ENCODE measurements at places on chromosomes 2 and 18.

DNA sequence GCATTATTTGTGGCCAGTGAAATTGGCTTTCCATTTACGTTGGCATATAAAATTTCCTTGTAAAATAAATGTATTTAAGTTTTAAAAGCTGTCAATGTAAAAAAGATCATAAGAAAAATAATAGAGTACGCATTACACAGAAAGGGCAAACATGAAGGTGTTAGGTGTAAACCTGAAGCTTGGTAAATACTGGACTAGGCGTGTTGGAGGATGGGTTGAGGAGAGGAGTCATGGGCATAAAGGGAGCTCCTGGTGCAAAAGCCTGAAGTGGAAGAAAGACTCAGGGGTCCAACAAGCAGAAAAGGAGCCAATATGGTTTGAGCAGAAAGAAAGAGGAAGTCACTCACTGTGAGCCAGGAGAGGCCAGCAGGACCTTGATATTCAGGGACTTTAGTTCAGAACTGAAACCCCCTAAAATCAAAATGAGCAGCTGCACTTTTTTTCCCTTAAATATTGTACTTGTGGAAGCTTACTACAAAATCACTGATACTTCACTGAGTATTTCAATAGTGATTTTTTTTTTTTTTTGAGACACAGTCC lies 24.4 kb downstream of the SP5 start:
- DNase-seq = no peak

GRCh38 chr18:48408727-48409590 lies at the start of gene ZBTB7C:
Gene ZBTB7C, minus strand, starts transcription at chr18:48409383.
- DNase-seq = peak; percentile 70

DNA sequence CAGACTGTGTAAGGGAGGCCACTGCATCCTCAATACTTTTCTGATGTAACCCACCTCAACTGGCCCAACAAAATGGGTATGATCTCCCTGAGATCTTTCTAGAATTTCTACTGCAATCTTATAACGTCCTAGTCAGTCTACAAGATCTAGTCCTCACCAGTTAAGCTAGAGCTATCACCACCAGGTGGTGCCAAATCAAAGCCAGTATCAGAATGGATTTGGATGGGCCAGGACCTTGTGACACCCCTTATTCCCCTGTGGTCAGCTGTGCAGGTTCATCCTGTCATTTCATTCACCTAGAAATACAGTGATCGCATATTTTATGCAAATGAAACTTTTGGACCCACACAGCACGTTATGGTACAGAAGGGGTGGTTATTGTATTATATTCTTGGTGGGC lies 90.3 kb downstream of the OLA1 start:
- DNase-seq = peak; percentile 64

DNA sequence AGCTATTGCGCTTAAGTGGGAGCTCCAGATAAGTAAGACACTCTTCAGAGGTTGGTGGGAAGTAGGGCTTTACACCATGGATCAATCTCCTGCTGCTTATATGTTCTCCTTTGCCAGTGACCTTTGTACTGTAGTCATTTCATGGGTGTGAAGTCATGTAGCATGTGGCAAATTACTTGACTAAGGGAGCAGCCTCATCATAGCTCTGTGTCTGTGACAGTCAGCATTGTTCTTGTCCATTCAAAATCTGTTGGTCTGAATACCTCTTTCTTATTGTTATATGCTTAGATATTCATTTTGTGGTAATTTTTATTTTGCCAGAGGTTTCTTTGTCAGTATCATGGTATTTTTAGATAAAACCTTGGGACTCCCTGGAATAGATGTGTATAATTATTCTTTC lies 18.2 kb downstream of the SLC4A1AP start:
- no peak for DNase-seq

DNA sequence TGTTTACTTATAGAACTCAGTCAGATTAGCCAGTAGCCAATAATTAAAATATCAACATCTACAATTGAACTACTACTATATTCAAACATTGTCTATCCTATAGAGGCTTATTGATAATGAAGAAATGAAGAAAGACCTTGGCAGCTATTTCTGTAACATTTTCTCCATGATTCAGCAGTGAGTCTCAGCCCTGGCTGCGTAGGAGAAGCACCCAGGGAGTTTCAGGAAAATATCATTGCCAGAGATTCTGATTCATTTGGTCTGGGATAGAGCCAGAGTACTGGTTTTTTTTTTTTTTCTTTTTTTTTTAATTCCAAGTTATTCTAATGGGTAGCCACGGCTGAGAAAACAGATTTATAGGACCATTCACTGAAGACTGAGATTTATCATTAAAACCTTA lies 404.8 kb downstream of the TXNL1 start:
- no peak for DNase-seq

- no peak for DNase-seq
These were observed 29.5 kb downstream of the RMC1 start for GRCh38 chr18:23532848-23533247.

DNA sequence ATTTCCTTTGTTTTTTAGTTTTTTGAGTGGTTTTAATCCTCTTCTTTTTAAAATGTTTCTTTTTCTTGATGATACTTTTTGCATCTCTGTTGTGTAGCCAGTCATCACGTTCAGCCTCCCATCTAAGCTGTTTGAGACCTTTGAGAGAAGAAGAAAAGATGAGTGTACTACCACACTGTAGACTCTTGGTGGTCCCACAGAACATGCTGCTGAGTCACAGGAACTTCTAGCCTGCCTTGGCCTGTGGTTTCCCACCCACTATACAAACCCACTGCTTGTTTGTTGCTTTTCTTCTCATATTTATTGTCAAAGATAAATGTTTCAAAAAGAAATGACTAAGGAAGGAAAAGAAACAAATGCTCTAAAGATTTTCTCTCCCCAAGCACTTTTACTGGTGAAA lies 5.5 kb downstream of the CEBPZOS start:
- DNase-seq = no peak

GRCh38 chr2:67479261-67479660 lies 82.1 kb downstream of the ETAA1 start:
- DNase-seq = no peak

DNA sequence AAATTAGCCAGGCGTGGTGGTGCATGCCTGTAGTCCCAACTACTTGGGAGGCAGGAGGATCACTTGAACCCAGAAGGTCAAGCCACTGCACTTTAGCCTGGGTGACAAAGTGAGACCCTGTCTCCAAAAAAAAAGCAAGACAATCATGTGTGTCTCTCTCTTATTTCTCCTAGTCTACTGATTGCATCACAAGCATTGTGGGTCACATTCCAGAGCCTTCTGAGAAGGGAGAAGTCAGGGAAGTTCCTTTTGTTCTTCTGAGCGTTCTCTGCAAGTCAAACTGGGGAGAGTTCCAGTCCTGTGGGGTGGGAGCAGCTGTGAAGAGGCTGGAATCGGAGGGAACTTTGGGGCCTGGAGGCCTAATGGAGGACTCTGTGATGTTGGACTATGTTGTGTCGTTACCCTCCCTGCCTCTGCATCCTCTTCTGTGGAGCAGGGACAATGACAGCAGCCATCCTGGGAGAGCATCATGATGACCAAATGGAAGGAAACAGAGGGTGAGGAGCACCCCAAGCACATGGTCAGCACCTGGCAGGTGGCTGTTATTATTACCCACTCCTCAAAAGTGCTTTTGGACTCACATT lies 115.4 kb downstream of the MRO start:
- DNase-seq = no peak

DNA sequence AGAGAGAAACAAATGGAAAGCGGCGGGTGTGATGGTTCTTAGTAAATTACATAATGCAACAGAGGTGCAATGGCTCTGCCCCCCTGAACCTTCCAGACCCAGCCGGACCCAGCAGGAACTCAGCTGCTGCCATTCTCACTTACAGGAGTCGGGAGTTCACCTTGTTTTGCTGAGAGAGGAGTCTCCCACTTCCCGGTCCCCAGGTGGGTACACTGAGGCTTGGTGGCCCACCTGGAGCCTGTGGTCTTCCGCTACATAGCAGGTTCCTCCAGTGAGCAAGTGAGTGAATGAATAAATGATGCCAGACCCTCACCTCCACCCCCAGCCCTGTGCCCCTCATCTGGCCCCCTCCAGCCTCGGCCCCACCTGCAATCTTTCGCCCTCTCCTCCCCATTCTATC lies 11.2 kb downstream of the BIN1 start:
- no peak for DNase-seq

GRCh38 chr18:62663731-62664336 lies 51.5 kb upstream of the PHLPP1 start:
- no peak for DNase-seq

GRCh38 chr2:241545106-241545505 lies 13.4 kb upstream of the BOK start:
- DNase-seq = no peak

DNA sequence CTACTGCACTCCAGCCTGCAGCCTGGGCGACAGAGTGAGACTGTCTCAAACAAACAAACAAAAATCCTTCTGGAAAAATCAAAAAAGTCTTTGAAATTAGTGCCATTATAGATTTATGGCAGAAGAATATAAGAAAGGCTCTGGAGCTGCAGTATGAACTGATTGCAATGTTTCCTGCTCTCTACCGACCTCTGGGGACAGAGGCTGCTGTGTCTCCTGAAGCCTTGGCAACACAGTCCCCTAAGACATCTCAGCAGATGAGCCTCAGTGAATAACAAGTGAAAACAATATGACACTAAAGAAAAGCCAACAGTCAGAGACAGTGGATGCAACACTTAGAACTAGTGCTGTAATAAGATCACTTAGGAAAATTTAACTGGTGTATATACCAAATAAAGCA lies 494.9 kb upstream of the LRATD1 start:
- DNase-seq = peak; percentile 40

- no peak for DNase-seq
These were observed 52.4 kb downstream of the STK39 start for GRCh38 chr2:168194784-168195522.

- DNase-seq = no peak
These were observed 65.1 kb upstream of the THOC1 start for GRCh38 chr18:332721-333510.

DNA sequence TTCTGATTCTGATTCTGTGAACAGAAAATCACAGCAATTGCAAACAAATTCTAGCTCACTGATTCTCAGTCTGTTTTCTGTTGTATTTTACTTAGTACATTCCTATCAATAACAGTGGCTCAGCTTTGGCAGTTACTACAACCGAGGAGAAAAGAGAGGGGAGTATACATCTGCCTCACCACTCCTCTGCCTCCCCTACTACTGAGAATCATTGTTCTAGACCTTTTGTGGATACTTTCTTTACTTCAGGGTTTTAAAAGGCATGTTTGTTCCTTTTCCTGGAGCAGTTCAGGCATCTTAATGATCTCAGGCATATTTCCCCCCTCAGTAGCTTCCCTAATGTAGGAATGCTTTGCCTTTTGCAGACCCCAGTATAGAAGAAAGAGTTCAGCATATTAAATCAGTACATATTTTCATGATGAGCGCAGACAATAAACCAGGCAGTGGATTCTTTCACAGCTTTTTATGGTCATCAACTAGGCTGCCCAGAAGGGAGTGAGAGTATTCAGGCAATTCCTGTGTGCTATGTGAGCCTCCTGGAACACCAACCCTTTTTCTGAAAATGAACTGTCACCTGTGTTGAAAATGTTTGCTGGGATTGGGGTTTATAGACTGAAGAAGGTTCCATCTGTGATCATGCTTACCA lies 10.3 kb downstream of the STAMBP start:
- no peak for DNase-seq

DNA sequence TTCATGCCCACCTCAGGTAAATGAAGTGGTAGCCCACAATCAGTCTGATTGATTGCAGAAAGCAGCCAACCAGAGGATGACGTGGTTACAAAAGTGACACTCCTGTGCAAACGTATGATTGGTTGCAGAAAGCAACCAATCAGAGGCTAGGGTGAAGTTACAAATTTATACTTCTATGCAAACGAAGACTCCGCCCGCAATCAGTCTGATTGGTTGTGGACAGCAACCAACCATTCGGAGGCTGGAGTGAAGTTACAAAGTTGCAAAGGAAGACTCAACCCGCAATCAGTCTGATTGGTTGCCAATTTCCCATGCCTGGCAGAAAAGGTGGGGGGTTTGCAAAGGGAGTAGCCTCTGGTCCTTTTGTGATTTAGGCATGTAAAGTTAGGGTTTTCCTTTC lies 4.0 kb upstream of the SLC3A1 start:
- no peak for DNase-seq

DNA sequence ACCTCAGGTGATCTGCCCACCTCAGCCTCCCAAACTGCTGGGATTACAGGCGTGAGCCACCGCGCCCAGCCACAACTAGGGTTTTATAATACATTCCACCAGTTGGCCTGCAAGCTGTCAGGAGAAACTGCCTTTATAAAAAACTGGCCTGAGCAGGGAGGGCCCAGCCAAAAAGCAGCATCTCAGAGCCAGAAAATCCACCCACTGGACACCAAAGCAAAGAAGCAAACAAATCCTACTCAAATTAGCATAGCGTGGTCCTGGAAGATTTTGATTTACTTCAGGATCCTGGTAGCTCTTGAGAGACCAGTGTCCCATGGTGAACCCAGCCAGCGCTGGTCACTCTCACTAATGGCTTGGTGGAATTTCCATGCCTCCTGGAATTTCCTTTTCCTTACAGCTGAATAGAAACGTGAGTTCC lies 60.0 kb upstream of the PXDN start:
- DNase-seq = no peak

DNA sequence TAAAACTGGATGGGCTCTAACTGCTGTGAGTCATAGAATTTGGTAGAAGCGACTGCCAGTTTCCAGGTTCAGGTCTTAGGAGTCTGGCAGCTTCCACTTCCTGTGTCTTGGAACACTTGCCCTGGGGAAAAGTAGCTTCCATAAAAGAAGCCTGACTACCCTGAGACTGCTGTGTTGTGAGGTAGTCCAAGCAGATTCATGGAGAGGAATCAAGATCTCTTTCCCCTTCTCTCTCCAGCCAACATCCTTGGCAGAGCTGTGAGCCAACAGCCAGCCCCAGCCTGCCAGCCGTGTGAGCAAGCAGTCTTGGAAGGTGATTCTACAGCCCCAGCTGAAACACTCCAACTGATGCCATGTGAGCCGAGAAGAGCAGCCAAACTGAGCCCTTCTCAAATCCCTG lies 33.7 kb downstream of the SLC20A1 start:
- no peak for DNase-seq

- DNase-seq = no peak
These were observed 95.1 kb upstream of the GPC1 start for GRCh38 chr2:240340361-240340761.

GRCh38 chr2:212960336-212960735 lies 191.1 kb downstream of the IKZF2 start:
- no peak for DNase-seq

Data from iPS-NIHi11 (cell line).